ENCODE measurements at places on chromosomes 1 and 21.

- no peak for DNase-seq
These were observed 283.3 kb downstream of the DUSP10 start for GRCh38 chr1:221458447-221459156.

GRCh38 chr1:17755120-17755519 lies at the start of gene ACTL8:
Gene ACTL8, plus strand, starts transcription at chr1:17755333. Its CDS starts 67,676 bp downstream, at chr1:17823009.
- no peak for DNase-seq

DNA sequence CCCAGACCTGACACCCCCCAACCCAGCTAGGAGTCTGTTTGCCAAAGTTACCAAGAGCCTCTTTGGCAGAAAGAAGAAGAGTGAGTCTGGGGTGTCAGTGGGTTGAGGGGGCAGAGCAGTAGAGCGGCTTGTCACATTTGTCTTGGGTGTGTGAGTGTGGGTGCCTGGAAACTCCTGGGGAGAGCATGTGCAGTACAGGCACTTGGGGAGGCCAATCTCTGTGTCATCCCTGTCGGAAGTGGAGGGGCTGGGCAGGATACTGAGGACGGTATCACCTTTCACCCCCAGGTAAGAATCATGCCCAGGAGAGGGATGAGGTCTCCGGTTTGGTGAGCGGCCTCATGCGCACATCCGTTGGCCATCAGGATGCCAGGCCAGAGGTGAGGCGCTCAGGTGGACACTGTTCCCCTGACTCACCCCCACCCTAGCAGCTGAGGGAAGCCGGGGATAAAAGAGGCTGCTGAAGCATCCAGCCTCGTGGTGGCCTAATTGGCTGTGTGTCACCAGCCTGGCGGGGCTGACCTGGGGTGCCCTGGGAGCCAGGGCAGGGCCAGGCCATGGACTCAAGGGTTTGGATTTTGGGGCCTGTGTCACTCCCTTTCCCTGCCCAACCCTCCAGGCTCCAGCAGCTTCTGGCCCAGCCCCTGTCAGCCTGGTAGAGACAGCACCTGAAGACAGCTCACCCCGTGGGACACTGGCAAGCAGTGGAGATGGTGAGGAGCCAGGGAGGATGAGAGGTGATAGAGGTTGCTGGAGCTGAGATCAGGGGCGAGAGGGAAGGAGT lies 3.3 kb downstream of the PLK3 start:
- no peak for DNase-seq

GRCh38 chr1:93722081-93723031 lies 40.7 kb upstream of the BCAR3 start:
- DNase-seq, result no peak

DNA sequence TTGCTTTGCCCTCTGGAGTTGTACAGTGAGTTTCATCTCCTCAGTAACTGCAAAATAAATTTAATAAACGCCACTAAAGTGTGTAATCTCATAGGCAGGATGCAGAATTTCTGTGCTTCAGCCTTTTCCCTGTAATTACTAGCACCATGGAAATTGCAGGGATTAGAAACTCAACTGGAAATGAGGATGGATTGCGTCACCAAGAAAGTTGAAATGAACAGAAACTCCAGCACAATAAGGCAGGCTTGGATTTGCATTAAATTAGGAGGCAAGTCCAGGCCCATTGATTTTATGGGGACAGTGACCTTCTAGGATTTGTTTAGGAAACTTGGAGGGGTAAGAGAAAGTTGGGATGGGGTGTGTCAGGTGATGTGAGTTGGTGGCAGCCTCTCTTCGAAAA lies 197.5 kb downstream of the PTPRU start:
- DNase-seq, result no peak

- DNase-seq, result no peak
These were observed 21.2 kb downstream of the GBP2 start for GRCh38 chr1:89104687-89105086.
